ENCODE measurements at places on chromosomes 1 and 21. TPM values are rescaled to one million over a fixed set of nuclear protein-coding genes. Genes with fewer than 3 reads are reported as not detected.

The C1orf185 gene
- not detected for polyA plus RNA-seq

DNA sequence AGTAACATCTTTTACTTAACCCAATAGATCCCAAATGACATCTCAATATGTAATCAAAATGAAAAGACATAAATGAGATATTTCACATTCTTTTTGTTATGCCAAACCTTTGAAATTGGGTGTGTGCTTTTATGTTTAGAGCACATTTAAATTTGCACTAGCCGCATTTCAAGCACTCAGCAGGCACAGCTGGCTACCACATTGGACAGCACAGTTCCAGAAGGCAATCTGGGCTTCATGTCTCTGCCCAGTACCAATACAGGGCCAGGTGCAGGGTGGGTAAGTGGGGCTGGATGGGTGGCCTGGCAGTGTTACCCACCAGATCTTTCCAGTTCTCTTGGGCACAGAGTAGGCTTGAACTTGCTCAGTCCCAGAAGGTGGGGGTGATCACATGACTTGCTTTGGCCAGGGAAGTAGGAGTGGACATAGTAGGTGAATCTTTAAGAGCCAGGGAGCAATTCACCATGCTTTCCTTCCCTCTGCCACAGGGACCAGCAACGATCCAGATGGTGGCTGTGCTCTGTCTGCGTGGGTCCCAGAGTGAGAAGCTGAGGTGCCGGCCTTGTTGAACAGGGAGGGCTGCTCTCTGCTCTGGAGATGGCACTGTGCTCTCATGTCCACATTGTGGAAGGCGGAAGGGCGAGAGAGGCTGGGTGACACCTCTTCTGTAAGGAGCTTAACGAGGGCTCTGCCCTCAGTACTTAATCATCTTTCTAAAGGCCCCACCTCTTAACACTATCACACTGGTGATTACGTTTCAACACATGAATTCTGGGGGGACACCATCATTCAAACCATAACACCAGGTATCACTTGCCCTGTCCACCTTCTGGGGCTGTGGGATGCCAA, 261.4 kb downstream of the GRIK3 start:
- no peak for DNase-seq

GRCh38 chr21:39648879-39649278, 36.1 kb downstream of the B3GALT5 start:
- DNase-seq, result no peak

DNA sequence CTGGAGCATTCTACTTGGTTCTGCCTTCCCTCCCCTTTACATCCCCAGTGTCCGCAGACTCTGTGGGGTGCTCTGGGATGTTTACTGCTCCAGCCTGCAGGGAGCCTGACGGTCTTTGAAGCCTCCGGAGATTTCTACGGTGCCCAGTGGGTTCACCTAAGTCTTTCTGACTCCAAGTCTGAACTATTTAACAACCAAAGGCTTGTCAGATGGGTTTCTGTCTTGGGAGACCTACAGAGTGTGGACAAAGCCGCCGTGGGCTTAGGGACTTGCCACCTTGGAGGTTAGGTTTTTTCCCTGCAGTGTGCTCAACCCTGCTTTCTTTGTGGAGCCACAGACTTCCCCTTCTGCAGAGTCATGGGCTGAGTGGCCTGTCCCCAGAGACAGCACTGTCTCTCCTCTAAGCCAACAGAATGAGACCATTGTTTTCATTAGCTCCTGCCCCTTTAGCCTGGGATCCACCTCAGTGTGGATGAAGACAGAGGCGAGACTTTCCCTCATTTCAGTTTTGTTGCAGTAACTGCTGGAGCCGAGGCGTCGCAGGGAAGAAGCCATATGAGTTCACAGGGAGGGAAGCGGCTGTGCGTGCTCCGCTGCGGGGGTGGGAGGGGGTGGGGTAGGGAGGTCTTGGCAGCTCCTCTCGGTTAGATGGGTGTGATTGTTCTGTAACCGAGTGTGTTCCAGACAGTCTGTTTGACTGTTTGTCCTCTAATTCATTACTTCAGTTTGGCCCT, 120.7 kb downstream of the CNIH3 start:
- peak; percentile 33 for DNase-seq

The KIF17 gene
- 0.05 TPM for polyA plus RNA-seq

GRCh38 chr1:84298684-84299535, 2.6 kb upstream of the SAMD13 start:
- peak; percentile 39 for DNase-seq

The NR5A2 gene
- polyA plus RNA-seq, result 16.4 TPM

The TSACC gene
- 1.5 TPM for polyA plus RNA-seq

The FCRL3 gene
- polyA plus RNA-seq, result not detected

The OR6K3 gene
- not detected for polyA plus RNA-seq

DNA sequence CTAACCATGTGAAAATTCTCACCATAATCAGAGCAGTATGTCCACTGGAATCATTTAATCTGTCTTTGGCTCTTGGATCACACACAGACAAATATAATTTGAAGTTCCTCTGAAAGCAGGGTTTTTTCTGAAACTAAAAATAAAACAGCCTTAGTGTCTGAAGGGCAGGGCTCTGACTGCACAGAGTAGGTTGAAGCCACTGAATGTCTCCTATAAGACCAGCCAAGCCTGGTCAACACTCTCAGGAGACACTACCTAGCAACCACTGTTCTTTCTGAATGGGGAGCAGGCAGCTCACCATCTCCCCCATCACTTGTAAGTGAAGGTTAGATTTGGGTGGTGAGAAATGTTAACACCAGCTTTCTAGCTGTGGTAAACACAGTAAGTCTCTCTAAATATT, 16.1 kb upstream of the TMEM183A start:
- DNase-seq, result no peak

The RGS1 gene
- 4.0 TPM for polyA plus RNA-seq

DNA sequence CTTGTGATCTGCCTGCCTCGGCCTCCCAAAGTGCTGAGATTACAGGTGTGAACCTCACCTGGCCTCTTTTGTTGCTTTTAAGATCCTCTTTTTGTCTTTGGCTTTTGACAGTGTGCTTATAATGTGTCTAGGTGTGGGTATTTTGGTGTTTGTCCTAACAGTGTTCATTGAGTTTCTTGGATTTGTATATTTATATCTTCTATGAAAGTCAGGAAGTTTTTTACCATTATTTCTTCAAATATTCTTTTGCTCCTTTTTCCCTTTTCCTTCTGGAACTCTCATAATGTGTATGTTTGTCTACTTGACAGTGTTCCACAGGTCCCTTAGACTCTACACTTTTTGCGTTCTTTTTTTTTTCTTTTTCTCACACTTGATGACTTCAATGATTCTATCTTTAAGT, 59.1 kb downstream of the URB2 start:
- no peak for DNase-seq

- DNase-seq, result no peak
Measured at GRCh38 chr21:41581592-41582228, 73.8 kb upstream of the TMPRSS2 start.

DNA sequence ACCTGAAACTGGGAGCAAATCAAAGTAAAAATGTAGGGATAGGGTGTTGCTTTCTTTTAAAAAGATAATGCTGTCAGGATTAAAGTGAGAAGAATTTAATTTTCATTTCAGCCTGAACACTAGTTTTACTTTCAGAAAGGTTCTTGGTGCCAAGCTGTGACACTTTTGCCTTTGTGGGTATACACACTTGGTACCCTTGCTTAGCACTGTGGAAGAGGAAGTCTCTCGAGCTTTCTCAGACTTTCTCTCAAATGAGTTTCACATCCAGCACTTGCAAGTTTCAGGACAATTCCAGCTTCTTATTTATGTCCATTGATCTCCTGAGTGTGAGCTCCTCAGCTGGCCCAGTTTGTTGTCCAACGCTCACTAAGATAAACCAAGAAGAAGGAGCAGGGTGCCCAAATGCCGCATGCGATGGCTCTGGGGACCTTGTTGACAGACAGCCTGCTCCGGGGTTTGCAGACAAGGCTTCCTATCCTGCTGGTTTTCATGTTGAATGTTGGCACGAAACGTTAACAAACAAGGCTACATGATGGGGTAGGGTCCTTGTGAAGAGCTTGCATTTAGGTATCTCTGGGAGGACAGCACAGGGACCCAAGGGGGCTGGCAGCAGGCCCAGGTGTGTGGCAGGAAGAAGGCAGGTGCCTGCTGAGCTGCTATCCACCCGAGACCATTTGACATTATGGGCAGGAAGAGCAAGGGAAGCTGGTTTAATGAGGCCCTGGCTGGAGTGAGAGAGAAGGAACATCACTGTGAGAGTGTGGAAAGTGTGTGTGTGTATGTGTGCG, 79.7 kb downstream of the POFUT2 start:
- DNase-seq, result no peak

The GPR3 gene
- polyA plus RNA-seq, result 2.2 TPM

The TNNT2 gene
- polyA plus RNA-seq, result 55.1 TPM

The DPYD gene
- 5.2 TPM for polyA plus RNA-seq

The OR2M4 gene
- polyA plus RNA-seq, result not detected

The DIO1 gene
- polyA plus RNA-seq, result 24.2 TPM

The EXTL1 gene
- polyA plus RNA-seq, result 1.6 TPM

The PLA2G5 gene
- polyA plus RNA-seq, result 29.4 TPM

DNA sequence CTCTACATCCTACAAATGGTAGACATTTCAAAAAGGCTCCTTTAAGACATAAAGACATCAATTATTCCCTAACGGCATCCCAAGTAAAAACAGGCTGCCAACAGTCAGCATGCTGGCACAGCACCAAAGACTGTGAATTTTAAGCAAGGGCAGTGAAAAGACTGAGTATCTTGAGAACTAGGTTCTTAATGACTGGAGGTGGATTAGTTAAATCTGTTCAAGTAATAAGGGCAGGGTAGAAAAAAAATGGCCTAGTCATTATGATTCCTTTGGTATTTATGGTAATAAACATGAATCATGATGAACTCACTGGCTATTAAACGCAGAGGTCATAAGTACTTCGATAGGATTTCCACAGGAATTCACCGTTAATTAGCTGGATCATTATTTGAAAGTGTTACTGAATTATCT, 75.2 kb downstream of the KIFAP3 start:
- peak; percentile 5 for DNase-seq

The PHTF1 gene
- 22.9 TPM for polyA plus RNA-seq

GRCh38 chr21:15826147-15826780, 96.5 kb downstream of the USP25 start:
- DNase-seq, result peak; percentile 66

The ZYG11B gene
- polyA plus RNA-seq, result 8.0 TPM

The MEAF6 gene
- 62.8 TPM for polyA plus RNA-seq

Measured in hepatocyte (in vitro differentiated cells).